Activated CD4-positive, alpha-beta T cell treated with anti-CD3 and anti-CD28 coated beads, Interleukin-2, amount 50 U/mL, for 16 hours (primary cell): ENCODE measurements at places on chromosomes 7 and 10.

DNA sequence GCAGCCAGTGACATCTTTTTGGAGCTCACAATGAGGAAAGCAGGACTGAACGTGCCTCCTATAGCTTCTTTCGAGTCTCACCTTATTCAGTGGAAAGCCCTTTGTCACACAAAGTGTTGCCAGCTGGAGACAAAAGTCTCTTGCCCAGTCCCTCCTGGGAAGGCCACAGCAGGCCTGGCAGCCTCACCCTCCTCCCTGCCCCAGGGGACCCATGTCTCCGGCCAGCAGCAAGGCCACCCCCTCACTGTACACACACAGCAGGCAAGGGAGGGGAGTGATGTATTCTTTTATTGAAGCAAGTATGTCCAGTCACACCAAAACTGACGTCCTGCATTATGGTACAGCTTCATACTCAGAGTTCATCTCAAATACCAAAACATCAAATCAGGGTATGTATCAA, 56.0 kb downstream of the CSGALNACT2 start:
- DNase-seq = no peak

DNA sequence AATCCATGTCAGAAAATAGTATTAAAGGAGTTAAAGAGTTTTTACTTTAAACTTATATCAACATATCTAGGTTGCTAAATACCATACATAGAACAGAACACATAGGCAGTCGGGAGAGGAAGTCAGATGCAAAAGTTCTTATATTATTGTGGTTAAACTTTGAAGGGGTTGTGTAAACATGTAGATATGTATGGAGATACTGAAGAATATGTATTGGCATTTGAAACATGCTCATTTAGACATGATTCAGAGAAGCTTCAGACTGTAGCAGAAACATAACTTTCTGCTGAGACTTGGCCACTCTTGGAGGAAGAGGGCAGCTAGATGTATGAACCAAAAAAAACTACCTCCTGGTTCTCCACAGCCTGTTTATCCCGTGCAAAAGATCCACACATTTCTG, 103.5 kb upstream of the FERD3L start:
- DNase-seq = no peak

DNA sequence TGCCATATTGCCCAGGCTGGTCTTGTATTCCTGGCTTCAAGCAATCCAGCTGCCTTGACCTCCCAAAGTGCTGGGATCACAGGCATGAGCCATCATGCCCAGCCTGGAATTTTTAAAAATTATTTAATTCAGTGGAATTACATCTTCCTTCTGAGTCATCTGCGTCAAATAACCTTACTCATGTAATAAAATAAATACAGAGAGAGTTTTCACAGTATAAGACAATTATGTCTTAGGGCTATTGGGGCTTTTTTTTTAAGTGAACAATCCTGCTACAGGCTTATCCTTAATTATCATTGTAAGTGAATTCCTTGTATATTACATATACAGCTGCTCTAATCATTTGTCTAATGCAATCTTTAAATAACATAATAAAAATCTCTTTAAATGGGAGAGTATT, 108.3 kb downstream of the MAPK8 start:
- DNase-seq = no peak

DNA sequence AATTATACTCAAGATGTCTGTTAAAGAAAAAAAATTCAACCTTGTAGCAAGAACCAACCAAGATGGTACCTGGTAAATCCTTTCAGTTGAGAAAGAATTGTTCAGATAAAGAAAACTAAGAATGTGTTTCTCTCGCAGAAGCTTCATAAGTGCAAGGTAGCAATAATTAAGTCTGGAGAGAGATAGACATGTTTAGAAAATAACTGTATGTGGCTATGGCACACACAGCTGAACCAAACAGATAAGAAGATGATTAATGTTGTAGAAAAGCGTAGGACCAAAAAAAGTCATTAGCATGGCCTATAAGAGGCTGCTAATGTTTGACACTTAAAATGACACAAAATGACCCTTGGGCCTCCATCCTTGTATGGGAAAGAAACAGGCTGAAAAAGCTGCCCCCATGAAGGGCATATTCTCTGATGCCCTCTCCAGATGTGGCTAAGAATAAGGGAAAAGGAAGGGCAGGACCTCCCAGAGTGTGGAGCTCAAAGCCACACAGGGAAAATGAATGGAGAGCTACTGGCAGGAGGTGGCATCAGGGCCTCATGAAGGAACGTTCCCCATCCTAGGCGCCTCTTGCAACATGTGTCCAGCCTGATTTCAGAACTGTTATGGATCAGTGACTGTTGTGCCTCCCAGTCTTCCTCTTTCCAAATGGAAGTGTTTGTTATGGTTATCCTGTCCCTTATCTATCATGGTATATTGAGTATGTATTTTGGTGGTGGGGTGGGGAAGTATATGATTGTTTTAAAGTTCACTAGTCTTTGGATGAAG, 30.7 kb downstream of the TLL2 start:
- no peak for DNase-seq

DNA sequence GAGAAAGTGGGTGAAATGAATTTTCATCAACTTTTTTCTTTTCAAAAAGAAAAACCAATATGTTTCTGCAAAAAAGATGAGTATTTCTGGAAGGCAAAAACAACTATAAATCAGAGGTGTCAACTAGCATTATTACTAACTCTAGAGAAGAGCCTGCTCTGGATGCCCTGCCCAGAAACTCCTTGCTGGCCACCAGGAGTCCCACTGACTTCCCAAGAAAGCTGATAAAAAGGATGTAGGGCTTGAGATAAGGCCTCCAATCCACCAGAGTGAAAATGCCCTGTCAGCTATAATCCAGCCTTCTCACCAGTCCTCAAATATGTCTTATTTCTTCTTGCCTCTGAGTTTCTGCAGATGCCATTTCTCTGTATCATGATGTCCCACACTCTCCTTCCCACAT, 16.7 kb upstream of the FZD1 start:
- no peak for DNase-seq

GRCh38 chr7:4613846-4614548, 68.1 kb upstream of the FOXK1 start:
- no peak for DNase-seq

DNA sequence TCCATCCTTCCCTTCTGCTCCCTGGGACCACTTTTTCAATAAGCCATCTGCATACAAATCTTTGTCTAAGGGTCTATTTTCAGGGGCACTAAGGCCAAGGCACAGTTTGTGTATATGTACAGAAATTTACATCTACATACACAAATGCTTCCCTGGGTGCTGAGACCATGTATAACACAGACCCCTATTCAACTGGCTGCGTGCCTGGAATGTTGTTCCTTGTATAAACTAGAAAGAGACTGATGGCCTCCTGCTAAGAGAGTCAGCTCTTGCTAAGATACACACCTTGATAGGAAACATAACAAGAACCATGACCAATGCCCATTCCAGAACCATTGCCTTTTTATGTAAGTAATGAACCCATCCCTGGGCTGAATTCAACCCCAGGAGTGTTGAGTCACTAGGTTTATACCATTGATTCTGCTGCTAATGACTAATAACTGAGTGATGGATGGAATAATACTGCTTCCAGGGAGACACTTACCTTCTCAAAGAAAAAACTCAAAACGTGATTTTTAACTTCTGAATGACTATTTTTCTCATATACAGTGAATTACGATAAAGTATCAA, 290.7 kb downstream of the FGFR2 start:
- no peak for DNase-seq

DNA sequence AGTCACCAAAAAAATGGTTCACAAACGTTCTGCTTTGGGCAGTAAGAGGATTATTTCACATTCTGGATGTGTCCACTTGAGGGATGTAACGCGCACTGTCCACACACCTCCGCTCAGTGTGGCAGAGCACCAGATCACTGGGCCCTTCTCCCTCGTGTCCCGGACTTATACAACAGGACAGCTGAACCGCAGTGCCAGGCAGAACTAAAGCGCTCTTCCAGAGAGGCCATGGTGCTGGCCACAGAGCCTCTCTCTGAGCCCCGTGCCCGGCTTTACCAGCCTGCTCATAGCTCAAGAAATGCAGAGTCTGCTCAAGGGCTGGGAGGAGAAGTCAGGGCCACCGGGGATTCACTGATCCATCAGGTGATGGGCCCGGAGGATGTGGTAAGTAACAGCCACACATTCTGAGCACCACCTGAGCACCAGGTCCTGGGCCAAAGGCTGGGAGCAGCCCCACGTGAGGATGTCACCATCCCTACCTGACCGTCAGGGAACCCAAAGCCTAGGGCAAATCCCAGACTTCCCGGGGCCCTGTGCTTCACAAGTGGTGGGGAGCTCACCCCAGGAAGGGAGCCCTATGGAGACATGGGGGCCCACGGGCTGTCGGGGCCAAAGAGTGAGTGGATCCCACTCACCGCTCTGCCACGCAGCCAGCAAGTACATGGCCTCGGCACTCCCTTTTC, 74.9 kb downstream of the FAM53B start:
- DNase-seq = no peak

DNA sequence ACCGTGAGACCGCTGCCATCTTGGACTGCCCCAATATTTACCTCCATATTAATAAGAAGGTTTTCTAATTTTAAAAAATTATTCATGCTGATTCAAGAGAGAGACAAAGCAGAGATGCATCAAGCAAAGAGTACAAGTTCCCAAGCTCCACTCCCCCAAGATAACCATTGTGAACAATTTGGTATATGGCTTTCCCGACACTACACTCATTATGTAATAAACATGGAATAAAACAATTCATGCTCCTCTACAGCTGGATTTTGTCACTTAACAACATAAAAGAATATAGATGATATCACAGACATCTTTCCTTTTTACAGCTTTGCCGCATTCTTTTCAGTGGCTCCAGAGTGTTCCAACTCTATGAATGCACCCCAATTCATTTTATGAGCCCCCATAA, 307.6 kb downstream of the FGFR2 start:
- no peak for DNase-seq

- no peak for DNase-seq
Measured at GRCh38 chr7:84216472-84216871, 21.9 kb upstream of the SEMA3A start.

- no peak for DNase-seq
Measured at GRCh38 chr7:26700386-26700785, 164.0 kb downstream of the SKAP2 start.

GRCh38 chr10:29810816-29811215, 176.0 kb upstream of the SVIL start:
- no peak for DNase-seq

GRCh38 chr10:47336387-47337134, 11.6 kb upstream of the RBP3 start:
- no peak for DNase-seq

- no peak for DNase-seq
Measured at GRCh38 chr7:152395112-152395511, 40.7 kb downstream of the KMT2C start.

- DNase-seq = peak; percentile 82
Measured at GRCh38 chr10:131641231-131641630, 259.6 kb upstream of the PPP2R2D start.

GRCh38 chr7:12066521-12066920, 144.6 kb upstream of the TMEM106B start:
- DNase-seq = peak; percentile 5

GRCh38 chr10:69428165-69428564, 11.4 kb upstream of the TACR2 start:
- DNase-seq = no peak

- no peak for DNase-seq
Measured at GRCh38 chr7:98314469-98314868, 33.0 kb downstream of the BRI3 start.

DNA sequence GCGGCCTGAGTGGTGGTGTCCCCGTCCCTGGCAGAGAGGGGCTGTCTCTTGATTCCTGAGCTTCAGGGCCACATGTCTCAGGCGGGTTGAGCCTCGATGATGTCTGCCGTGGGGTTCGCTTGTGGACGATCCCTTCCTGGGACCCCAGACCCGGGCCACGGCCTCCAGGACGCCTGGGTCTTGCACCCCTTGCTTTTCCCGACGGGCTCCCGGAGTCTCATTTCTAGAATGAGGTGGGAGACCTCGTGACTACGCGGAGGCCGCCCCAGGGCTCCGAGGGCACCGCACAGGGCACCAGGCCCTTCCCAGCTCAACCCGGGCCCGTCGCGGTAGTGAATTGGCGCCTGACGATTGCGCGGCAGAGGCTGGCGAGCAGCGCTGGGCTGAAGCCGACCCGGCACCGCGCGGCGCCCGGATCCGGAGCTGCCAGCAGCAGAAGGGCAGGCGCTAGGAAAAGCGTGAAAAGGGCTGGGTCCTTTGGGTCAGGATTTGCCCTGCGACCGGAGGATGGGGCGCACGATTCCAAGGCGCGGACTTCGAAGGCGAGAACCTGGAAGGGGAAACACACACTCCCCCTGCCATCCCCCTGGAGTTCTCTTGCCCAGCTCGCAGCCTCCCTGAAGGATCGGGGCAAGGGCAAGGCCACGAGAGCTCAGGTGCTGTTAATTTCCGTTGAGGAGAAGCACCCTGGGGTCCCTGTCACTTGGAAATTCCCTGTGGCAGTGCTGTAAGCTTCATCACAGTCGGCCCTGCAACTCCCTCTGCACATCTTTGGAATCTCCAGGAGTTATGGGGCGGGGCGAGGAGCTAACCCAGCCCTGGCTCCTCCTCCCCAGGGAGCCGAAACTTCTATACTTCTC, 15.5 kb downstream of the TLX1 start:
- DNase-seq = no peak

GRCh38 chr10:33706746-33707145, 372.3 kb upstream of the NRP1 start:
- no peak for DNase-seq

DNA sequence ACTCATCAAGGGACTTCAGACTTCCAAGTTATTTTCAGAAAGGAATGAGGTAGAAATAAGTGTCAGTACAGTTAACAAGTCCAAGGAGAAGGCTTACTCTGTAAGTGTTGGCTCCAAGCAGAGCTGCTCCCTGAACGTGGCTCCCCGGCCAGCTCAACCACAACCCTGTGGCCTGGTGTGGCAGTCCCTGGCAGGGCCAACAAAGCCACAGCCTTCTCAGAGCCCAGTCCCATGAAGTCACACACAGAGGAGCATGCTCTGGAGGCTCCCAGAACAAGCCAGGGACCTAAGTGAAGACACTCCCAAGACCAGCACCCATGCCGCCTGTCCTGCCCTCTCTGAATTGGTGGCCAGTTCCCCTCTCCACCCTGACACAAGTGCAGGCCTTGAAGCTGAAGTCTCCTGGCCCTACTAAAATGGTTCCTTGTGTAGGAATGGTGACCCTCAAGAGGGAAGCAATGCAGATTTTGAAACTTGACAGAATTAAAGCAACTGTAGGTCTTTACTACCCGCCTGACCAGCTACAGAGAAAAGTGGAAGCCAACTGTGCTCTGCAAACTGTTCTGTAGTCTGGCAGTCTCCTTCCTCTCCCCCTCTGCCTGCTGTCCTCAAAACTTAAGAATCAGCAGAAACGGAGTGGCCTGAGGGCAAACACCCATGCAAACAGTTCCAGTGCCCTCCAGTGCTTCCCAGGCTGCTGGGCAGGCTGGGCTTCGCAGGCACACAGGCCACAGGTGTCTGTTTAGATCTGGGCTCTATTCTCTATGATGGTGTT, 51.1 kb downstream of the NOD1 start:
- no peak for DNase-seq

- no peak for DNase-seq
Measured at GRCh38 chr10:91820144-91820543, 21.9 kb downstream of the TNKS2 start.

- no peak for DNase-seq
Measured at GRCh38 chr7:129780974-129781927, 169.7 kb downstream of the NRF1 start.

- no peak for DNase-seq
Measured at GRCh38 chr7:66099232-66099550, 15.5 kb upstream of the CRCP start.

- no peak for DNase-seq
Measured at GRCh38 chr7:82714883-82715282, 271.3 kb upstream of the CACNA2D1 start.
